ENCODE measurements at places on chromosomes 11 and 22. TPM values are rescaled to one million over a fixed set of nuclear protein-coding genes. Genes with fewer than 3 reads are reported as not detected.

Gene OR2D2
- not detected for total RNA-seq

Gene CASP4
- 43.9 TPM for total RNA-seq

Gene ART1
- not detected for total RNA-seq

DNA sequence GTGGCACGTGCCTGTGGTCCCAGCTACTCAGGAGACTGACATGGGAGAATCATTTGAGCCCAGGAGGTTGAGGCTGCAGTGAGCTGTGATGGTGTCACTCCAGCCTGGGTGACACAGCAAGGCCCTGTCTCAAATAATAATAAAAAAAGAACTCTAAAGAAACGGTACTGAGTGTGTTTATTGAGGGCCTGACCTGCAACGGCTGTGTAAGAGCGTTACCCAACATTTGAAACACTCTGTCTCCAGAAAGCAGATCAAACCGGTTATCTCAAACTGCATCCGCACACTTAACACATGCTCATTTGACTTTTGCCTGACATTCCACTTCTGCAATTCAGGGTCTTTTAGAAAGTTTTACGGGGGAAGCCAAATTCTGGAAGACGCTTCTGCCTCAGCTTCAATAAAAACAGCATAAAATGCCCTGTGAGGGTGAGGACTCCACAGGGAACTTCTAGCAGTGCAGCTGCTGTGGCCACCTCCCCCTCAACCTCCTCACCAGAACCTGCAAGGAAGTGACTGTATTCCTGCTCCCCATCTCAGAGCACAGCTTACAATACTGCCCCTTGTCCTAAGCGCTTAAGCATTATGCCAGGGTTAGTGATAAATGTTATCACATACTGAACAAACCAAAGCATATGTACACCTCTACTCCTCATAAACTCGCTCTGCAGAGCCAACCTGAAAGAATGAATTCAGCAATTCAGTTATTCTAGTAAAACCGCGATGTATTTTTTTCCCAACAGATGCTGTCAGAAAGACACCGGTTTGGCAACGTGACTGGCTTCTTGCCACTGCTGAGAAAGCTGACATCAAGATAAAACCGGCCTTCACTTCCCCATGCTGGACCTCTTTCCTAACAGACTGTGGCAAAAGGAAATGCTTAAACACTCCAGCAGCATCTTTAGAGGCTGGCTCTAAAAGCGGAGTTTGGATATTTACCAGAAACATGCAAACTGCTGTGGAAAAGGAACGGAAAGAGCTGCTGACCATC, 52.2 kb downstream of the PRDM10 start:
- no peak overlapping the region for H3K4me3 ChIP-seq
- H3K27me3 ChIP-seq, result no peaks in the 10 kb centered on the region
- DNase-seq, result no peak
- H3K36me3 ChIP-seq, result peaks cover 8% of the 10 kb centered on the region
- no peak overlapping the region for H3K27ac ChIP-seq

- no peak for DNase-seq
- no peak overlapping the region for H3K4me3 ChIP-seq
- no peak overlapping the region for H3K27ac ChIP-seq
- H3K36me3 ChIP-seq, result no peaks in the 10 kb centered on the region
- H3K27me3 ChIP-seq, result no peaks in the 10 kb centered on the region
- no peaks in the 10 kb centered on the region for H3K4me1 ChIP-seq
Measured at GRCh38 chr11:93028960-93029522, 59.6 kb downstream of the MTNR1B start.

DNA sequence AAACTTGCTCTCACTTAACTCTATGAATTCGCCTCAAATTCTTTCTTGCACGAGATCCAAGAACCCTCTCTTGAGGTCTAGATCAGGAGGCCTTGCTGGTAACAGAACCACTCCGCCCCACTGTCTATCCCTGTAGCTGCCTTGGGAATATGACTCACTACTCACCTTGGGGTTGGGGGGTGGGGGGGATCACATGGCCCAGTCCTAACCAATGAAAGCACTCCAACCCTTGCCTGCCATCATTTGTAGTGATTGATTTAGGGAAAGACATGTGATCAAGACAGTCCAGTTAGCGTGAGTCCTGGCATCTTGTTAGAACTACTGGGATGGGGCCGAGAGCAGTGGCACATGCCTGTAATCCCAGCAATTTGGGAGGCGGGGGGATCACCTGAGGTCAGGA, 4.8 kb upstream of the MRTFA start:
- no peaks in the 10 kb centered on the region for H3K36me3 ChIP-seq
- H3K27me3 ChIP-seq, result no peaks in the 10 kb centered on the region
- no peak overlapping the region for H3K27ac ChIP-seq
- peaks cover 9% of the 10 kb centered on the region for H3K4me1 ChIP-seq
- no peak for DNase-seq
- no peak overlapping the region for H3K4me3 ChIP-seq

- no peaks in the 10 kb centered on the region for H3K4me1 ChIP-seq
- H3K27me3 ChIP-seq, result no peaks in the 10 kb centered on the region
- no peaks in the 10 kb centered on the region for H3K36me3 ChIP-seq
- H3K4me3 ChIP-seq, result no peak overlapping the region
- DNase-seq, result no peak
Measured at GRCh38 chr11:80173371-80174136, 732.7 kb upstream of the TENM4 start.

DNA sequence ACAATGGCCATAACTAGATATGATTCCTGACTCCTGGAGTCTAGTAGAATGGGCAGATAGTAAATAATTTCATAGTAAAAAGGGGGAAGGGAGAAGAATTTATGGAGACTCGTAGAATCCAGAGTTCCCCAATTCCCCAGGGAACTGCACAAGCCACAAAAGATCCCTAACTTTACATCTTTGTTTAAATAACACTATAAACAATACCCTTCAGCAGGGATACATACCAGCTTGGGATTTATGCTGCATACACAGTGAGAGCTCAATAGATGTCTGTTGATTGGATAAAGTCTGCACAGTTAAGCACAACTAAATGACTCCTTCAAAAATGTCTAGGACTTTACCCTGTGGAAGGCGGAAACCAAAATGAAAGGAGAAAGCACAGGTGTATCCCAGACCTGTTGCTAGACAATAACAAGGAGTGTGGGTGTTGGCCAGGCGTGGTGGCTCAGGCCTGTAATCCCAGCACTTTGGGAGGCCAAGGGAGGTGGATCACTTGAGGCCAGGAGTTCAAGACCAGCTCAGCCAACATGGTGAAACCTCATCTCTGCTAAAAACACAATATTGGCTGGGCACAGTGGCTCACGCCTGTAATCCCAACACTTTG, 6.8 kb downstream of the SLC35F2 start:
- DNase-seq, result no peak
- no peak overlapping the region for H3K27ac ChIP-seq
- peaks cover 22% of the 10 kb centered on the region for H3K36me3 ChIP-seq
- H3K4me1 ChIP-seq, result peaks cover 33% of the 10 kb centered on the region

- no peak overlapping the region for H3K27ac ChIP-seq
- no peak overlapping the region for H3K4me3 ChIP-seq
- peaks cover 3% of the 10 kb centered on the region for H3K4me1 ChIP-seq
- peaks cover 39% of the 10 kb centered on the region for H3K36me3 ChIP-seq
Measured at GRCh38 chr11:88317536-88317935, 20.0 kb downstream of the CTSC start.
